ENCODE measurements at places on chromosomes 1 and 21. TPM values are rescaled to one million over a fixed set of nuclear protein-coding genes. Genes with fewer than 3 reads are reported as not detected.

Gene RBBP5
- 20.2 TPM for total RNA-seq

Gene PGBD2
- total RNA-seq, result 20.3 TPM

Gene SCAMP3
- 64.8 TPM for total RNA-seq

Gene RABGGTB
- 76.6 TPM for total RNA-seq

Gene SPRR2B
- not detected for total RNA-seq

Gene ERO1B
- total RNA-seq, result 44.0 TPM

Gene GBP6
- total RNA-seq, result not detected

Gene ZNF687
- 34.8 TPM for total RNA-seq

DNA sequence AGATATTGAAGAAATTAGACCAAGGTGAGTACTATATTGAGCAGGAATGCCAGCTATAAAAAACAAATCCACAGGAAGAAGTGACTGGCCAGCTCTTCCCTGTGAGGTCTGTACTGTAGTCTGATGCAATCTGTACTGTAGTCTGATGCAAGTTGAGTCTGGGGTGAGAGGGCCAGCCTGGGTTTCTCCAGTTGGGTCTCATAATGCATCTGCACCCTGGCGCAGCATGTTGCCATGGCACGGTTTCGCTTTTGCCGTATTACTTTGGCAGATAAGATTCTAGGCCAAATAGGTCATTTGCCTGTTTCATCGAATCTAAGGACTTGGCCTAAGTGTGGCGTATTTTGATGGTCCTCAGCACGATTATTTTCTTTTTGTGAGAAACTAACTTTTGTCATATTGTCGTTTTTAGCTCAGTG lies 24.4 kb upstream of the PGD start:
- no peak for DNase-seq

GRCh38 chr1:35505911-35506798 lies 51.0 kb downstream of the KIAA0319L start:
- peak; percentile 69 for DNase-seq

GRCh38 chr1:31701091-31701736 lies 2.6 kb downstream of the COL16A1 start:
- peak; percentile 67 for DNase-seq

- DNase-seq, result no peak
These were observed 25.0 kb upstream of the AGBL4 start for GRCh38 chr1:50048791-50049190.

GRCh38 chr1:223815865-223816264 lies 29.9 kb downstream of the TP53BP2 start:
- no peak for DNase-seq

- DNase-seq, result no peak
These were observed 108.2 kb downstream of the MRPS6 start for GRCh38 chr21:34181431-34182039.

GRCh38 chr1:182051938-182052337 lies 9.6 kb downstream of the ZNF648 start:
- DNase-seq, result no peak

GRCh38 chr1:185787238-185787637 lies 53.0 kb downstream of the HMCN1 start:
- no peak for DNase-seq

GRCh38 chr1:7576946-7577657 lies 194.0 kb upstream of the VAMP3 start:
- peak; percentile 35 for DNase-seq

DNA sequence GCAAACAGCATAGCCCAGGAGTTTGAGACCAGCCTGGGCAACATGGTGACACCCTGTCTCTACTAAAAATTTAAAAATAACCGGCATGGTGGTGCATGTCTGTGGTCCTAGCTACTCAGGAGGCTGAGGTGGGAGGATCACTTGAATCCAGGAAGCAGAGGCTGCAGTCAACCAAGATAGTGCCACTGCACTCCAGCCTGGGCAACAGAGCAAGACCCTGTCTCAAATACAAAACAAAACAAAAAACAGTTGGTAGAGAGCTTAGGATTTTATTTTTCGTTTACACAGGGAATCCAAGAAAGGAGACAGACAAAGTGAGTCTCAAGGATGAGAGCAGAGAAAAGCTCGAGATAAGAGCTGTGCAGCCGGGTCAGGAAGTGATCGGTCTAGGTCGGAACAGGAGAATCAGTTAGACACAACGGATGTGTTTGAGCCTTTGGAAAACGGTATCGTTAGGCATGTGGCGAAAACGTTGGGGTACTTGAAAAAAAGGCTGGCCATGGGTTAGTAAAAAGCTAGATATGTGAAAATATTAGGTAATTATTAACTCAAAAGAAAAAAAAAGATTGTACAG lies 1.7 kb upstream of the MIB2 start:
- DNase-seq, result no peak

DNA sequence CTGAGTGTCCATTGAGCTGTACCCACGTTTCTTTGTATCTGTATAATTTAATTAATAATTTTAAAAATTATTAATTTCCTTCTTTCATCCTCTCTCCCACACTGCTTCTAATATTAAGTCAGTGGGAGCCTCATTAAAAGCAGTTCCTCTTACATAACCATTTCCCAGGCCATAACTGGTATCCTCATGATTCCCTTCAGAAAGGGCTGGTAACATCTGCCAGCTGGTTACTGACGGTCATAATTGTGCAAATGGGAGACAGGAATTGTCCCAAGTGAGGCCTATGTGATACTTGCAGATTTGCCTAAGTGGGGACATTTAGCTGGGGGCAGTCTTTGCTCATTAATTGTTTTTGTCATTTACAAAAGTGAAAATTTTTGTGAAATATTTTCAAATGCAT lies 69.0 kb upstream of the SPAG17 start:
- DNase-seq, result no peak

- DNase-seq, result no peak
These were observed 11.7 kb downstream of the LDLRAP1 start for GRCh38 chr1:25554886-25555752.

DNA sequence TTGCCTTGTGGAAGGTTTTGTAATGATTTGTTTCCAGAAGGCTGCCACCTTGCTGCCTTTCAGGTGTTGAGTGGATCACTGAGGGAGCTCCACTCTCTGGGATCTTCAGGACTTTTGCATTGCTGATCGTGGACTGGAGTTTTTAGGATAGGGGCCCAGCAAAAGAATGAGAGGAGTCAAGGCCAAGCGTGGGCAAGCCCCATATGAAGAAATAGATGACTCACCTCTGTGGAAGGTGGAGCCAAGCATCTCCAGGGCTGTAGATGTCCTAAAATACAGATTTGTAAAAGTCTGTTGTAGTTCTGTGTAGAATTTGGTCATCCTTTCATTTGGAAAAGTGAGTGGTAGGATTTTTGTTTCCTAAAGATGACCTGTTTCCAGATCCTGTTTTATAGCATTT lies 67.0 kb downstream of the ST3GAL3 start:
- no peak for DNase-seq

DNA sequence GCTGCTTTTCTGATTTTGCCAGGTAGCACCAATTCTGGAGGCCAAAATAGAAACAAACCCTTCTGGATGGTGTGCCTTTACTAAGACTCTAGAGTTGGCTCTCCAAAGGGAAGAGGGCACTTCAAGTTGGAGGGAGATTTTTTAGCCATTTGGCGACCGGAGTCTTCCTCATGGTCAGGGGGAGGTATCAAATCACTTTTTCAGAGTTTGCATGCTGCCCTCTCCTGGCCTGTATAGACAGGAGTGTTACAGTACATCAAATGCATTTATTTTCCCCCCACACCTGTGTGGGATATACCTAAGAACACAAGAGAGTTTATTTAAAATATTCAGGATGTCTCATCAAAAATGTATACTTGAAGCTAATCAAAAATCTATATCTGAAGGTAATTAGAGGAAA lies 3.2 kb downstream of the GREM2 start:
- DNase-seq, result peak; percentile 38

DNA sequence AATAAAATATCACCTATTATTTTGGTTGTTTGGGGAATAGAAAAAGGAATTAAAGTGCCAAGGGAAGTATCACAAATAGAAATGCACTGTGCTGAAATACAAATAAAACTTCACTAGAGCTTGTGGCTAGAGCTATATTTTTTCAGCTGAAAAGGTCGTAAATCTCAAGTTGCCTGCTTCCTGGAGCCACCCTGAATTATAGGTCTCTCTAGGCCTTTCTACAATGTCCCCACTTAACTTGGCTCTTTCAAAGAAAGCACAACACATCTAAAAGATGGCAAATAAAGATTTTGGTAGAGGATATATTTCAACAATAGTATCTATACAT lies 5.0 kb upstream of the RNF2 start:
- no peak for DNase-seq

DNA sequence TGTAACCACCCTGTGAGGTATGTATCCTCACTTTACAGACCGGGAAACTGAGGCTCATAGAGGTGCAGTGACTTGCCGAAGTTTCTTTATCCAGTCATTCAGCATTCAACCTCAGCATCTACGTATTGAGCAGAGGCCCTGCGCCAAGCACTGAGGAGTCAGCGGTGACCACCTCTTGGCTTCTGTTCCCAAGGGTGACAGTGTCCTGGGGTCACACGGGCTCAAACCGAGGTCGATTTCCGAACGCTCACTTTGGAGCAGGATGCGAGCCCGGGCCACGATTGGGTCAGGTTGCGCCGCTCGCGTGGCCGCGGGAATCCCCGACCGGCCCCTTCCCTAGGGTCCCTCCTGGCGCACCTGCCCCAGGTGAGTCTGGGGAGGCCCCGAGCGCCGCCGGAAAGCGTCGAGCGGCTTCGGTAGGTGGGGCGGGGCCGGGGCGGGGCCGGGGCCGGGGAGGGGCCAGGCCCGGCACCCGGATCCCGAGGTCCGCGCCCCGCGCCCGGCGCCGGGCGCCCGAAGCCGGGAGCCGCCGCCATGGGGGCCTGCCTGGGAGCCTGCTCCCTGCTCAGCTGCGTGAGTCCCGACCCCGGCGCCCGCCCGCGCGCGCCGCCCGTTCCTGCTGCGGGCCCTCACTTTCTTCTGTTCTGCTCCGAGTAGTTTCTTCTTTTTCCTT lies at the start of gene SERINC2:
Gene SERINC2, plus strand, starts transcription at position 482 of the 673 bp plus-strand sequence. Its CDS starts 53 bp downstream, at position 535.
- DNase-seq, result peak; percentile 64

Measured in thyroid gland (tissue), 4 donors.